ENCODE measurements at places on chromosomes 3 and 15. TPM values are rescaled to one million over a fixed set of nuclear protein-coding genes. Genes with fewer than 3 reads are reported as not detected.

The MUSTN1 gene
- total RNA-seq: 2.1 TPM

The ANKRD34C gene
- total RNA-seq: not detected

The OR4M2 gene
- total RNA-seq: not detected

The LIPC gene
- total RNA-seq: 0.73 TPM

The RTP3 gene
- total RNA-seq: 0.10 TPM

The C2CD4B gene
- total RNA-seq: 0.21 TPM

The DGKG gene
- total RNA-seq: 2.5 TPM

The DIS3L gene
- 26.2 TPM for total RNA-seq

The GPR176 gene
- 0.21 TPM for total RNA-seq

The GABRB3 gene
- 0.10 TPM for total RNA-seq

The STAB1 gene
- 42.6 TPM for total RNA-seq

The TNFAIP8L3 gene
- 0.31 TPM for total RNA-seq

The ISLR gene
- not detected for total RNA-seq

The IL17RE gene
- total RNA-seq: 0.10 TPM

The C3orf22 gene
- not detected for total RNA-seq

The RAF1 gene
- 176 TPM for total RNA-seq

The DOCK3 gene
- total RNA-seq: 1.0 TPM

The PLA2G4D gene
- not detected for total RNA-seq

The VPS39 gene
- 103 TPM for total RNA-seq

The POLQ gene
- total RNA-seq: 0.42 TPM

The CLCN2 gene
- total RNA-seq: 0.63 TPM

The FBXW12 gene
- total RNA-seq: not detected

The CCR8 gene
- total RNA-seq: 2.2 TPM

The ADPRH gene
- total RNA-seq: 4.5 TPM

The NRG4 gene
- total RNA-seq: 0.84 TPM

The SAMD7 gene
- total RNA-seq: not detected

The FBXL22 gene
- total RNA-seq: 0.52 TPM

The BHLHE40 gene
- 216 TPM for total RNA-seq

The ETFA gene
- 51.5 TPM for total RNA-seq

The CX3CR1 gene
- 5.7 TPM for total RNA-seq

The ATP13A5 gene
- total RNA-seq: not detected

The TMEM108 gene
- 0.10 TPM for total RNA-seq

The PPARG gene
- 1.9 TPM for total RNA-seq

The ENTPD3 gene
- total RNA-seq: 0.10 TPM

The GOLGA6L7 gene
- total RNA-seq: not detected

The LPCAT4 gene
- 9.2 TPM for total RNA-seq

The GUCA1C gene
- not detected for total RNA-seq

The CCDC39 gene
- not detected for total RNA-seq

The BFSP2 gene
- total RNA-seq: not detected

The PLSCR4 gene
- 0.10 TPM for total RNA-seq

The EFCC1 gene
- total RNA-seq: 0.10 TPM

The PPP1R14D gene
- total RNA-seq: not detected

The CYP1A1 gene
- not detected for total RNA-seq

The CYP8B1 gene
- total RNA-seq: under 0.01 TPM

The AHSG gene
- not detected for total RNA-seq

The PGBD4 gene
- 4.5 TPM for total RNA-seq

The LRRC31 gene
- total RNA-seq: not detected

The NOX5 gene
- not detected for total RNA-seq

The SPATA12 gene
- total RNA-seq: not detected

The VGLL3 gene
- total RNA-seq: under 0.01 TPM

The SPTSSB gene
- 0.31 TPM for total RNA-seq

The TEX9 gene
- 2.2 TPM for total RNA-seq
